Brain microvascular endothelial cell (primary cell): ENCODE measurements at places on chromosomes 12 and 14.

- DNase-seq, result no peak
These were observed 85.9 kb upstream of the ANO2 start for GRCh38 chr12:6031001-6031400.

GRCh38 chr12:5102261-5102789, 58.6 kb downstream of the KCNA5 start:
- DNase-seq, result peak; percentile 79

GRCh38 chr14:72788972-72789728, 104.8 kb downstream of the DPF3 start:
- DNase-seq, result no peak

- DNase-seq, result no peak
These were observed 1.5 kb upstream of the CDKL1 start for GRCh38 chr14:50398189-50398580.

GRCh38 chr12:2347137-2347843, 294.5 kb downstream of the CACNA1C start:
- no peak for DNase-seq

- no peak for DNase-seq
These were observed 2.5 kb downstream of the PTPN6 start for GRCh38 chr12:6953442-6954315.

GRCh38 chr12:117472983-117473382, 111.6 kb upstream of the NOS1 start:
- no peak for DNase-seq

- no peak for DNase-seq
These were observed 3.8 kb upstream of the ANKRD33 start for GRCh38 chr12:51883998-51884675.

GRCh38 chr12:104303538-104304151, at the start of gene EID3:
TSS of gene EID3 (plus strand) at chr12:104303739. CDS start at chr12:104303935, 196 bp downstream.
- DNase-seq, result peak; percentile 77

GRCh38 chr14:64998455-64998931, 11.8 kb downstream of the FNTB start:
- DNase-seq, result no peak

GRCh38 chr12:16154990-16155389, 122.5 kb downstream of the SLC15A5 start:
- DNase-seq, result no peak

DNA sequence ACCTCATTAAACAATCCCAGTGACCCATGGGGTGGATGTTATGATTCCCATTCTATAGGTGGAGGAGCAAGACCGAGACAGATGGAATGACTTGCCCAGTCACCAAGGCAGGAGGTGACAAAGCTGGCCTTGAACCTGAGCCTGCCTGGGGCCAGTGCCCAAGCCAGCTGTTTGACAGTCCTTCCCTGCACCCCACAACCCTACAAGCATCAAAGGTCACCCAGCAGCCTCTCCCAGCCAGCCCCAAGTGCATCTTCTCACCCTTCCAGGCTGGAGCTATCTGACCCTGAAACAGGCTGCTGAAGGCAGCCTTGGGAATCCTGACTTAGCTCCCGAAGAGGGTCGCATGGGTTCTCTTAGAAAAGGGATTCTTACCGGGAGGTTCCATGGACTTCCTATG, 20.3 kb downstream of the MMAB start:
- no peak for DNase-seq

DNA sequence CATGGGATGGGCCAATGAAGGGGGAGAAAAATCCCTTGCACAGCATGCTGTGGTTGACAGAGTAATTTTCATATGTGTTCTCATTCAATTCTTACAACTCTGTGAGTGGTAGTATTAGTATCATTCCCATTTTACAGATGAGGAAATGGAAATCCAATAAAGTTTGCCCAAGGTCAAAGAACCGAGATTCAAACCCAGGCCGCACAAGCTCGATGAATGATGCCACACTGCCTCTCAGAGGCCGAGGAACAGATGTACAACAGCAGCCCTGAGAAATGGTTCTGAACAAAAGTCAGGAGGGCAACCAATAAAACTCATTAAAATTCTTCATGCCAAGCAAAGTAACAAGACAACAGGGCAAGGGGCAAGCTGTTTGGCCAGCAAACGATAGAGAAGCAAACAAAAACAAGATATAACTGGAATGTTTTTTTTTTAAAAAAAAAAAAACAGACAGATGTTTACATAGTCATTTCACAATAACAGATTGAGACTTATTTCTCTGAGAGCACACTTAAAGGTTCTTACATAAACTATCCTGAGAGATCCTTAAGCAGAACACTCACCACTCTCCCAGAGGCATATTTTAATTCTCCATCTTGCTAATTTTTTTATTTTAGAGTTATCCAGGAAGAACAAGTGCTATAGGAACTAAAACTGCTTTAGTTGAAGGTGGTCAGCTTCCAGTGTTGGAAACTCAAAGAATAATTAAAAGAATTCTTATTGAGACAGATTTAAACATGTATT, 85.8 kb downstream of the EXOC5 start:
- no peak for DNase-seq

DNA sequence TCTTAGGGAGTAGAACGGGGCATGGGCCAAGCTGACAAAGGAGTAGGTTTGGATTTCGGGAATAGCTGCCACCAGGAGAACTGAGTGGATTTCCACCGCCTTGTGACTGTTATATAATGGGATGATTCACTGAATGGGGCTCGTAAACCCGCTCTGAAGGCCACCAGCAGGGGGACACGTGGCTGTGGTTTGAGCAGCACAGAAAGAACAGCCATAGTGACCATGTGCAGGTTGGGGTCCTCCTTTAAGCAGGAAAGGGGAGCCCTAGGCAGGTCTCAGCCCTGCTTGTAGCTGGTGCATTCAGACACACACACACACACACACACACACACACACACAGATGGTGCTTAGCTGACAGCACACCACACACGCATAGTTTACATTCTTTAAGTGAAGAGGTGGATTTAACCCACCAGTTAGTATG, 8.6 kb upstream of the ASB2 start:
- DNase-seq, result peak; percentile 89

- peak; percentile 18 for DNase-seq
These were observed at the start of gene ZBTB42 for GRCh38 chr14:104800771-104801519. TSS of gene ZBTB42 (plus strand) at chr14:104801101. CDS start at chr14:104801198, 97 bp downstream.

DNA sequence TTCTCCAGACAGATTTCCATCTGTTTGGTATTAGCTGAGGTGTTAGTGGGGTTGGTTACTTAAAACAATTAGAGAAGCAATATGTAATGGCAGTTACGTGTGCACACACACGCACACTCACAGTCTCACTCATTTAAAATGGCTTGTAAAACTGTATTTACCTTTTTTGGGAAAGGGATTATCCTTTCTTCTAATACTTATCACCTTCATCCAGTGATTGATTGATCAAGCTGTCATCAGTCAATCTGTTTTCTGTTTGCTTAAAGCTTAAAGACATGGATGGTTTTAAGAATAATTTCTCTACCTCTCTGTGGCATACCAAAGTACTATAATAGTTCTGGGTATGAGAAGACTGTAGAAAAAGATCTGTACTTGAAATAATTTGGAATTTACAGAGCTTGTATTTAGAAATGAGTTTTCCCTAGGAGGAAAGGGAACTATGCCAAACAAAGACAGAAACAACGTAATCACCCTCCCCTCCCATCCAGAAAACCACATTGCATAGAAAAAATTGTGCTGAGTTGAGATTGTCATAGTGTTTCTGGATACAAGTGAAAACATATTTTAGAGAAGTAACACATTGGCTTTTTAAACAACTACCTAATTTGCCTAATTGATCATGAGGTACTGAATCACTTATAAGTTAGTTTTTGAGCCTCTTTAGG, 455.8 kb downstream of the PCNX1 start:
- peak; percentile 48 for DNase-seq

- DNase-seq, result no peak
These were observed 11.2 kb downstream of the ACVR1B start for GRCh38 chr12:51962737-51963136.

GRCh38 chr12:10276774-10277173, 30.9 kb upstream of the KLRD1 start:
- DNase-seq, result no peak

GRCh38 chr14:68952531-68953195, 26.4 kb downstream of the ACTN1 start:
- no peak for DNase-seq

GRCh38 chr12:19884021-19884492, 444.8 kb downstream of the AEBP2 start:
- DNase-seq, result no peak

GRCh38 chr12:22160396-22161003, 114.5 kb downstream of the CMAS start:
- DNase-seq, result no peak
